GOT3 (cell line): ENCODE measurements at places on chromosomes 5 and 9.

- no peak for DNase-seq
Measured at GRCh38 chr5:31355337-31355736, 161.9 kb downstream of the CDH6 start.

DNA sequence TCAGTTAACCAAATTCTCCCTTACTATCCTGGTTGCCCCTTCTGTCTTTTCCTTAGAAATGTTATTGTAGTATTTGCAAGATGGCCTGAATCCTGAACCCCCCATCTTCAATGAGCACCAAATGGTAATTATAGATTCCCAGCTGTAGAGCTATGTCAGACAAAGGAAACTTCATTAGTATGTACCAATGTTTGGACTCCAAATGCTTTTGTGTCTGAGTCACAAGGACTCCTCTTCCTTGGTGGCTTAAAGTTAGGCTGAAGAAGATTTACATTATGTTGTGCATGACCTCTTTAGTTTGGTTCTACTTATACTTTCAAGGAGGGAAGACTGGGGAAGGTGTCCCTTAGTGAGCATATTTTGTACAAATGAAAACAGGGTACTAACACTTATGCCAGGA is 105.9 kb upstream of the CDKN2B start:
- no peak for DNase-seq

DNA sequence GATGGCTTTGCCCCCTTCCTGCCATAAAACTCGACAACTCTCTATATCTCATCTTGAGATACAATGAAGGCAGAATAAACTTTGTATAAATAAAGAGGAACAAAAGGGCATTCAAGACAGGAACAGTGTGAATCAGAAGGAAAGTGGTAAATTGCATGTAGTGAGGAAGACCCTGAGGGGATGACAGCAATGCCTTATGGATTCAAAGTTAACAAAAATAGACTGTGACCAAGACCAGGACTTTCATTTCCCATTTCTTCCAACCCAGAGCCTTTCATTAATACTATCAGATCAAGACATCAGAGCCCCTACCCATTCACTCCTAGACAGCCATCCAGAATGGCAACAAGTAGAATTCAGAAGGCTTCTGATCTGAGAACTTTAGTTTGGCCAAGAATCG is 46.4 kb upstream of the ZNF462 start:
- DNase-seq: no peak

DNA sequence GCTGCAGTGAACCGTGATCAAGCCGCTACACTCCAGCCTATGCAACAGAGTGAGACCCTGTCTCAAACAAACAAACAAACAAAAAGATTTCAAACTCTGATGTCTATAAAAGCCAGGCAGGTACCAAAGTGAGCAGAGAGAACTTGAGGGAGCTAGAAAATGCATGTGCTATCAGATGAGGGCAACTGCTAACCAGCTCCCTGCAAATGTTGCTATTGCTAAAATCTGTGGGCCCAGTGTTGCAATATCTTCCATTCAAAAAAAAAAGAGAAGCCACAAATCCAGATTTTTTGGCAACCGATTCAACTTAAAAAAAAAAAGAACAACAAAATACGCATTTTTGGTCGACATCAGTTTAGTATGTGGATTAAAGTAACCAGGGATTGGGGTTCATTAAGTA is 5.5 kb downstream of the UBE2D2 start:
- DNase-seq: no peak

- DNase-seq: no peak
Measured at GRCh38 chr9:123431581-123431980, 75.6 kb downstream of the CRB2 start.

- no peak for DNase-seq
Measured at GRCh38 chr9:104779334-104779733, 15.4 kb downstream of the NIPSNAP3B start.

DNA sequence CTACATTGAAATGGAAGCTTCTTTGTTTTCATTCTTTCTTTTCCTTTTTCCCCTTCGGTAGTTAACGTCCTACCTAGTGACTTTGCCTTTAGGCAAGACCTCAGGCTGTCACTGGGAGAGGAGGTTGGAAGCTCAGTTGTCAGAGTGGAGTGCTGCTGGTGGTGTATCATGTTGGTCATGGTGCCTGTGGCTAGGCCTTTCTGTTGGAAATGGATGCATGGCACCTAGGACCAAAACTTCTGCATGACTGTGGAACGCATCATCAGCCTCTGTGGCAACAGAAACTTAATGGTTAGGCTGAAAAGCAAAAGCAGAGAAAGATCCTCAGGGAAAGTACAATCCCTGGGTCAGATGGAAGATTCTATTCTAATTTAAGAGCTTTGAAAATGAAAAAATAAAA is 57.9 kb downstream of the OSTF1 start:
- no peak for DNase-seq

DNA sequence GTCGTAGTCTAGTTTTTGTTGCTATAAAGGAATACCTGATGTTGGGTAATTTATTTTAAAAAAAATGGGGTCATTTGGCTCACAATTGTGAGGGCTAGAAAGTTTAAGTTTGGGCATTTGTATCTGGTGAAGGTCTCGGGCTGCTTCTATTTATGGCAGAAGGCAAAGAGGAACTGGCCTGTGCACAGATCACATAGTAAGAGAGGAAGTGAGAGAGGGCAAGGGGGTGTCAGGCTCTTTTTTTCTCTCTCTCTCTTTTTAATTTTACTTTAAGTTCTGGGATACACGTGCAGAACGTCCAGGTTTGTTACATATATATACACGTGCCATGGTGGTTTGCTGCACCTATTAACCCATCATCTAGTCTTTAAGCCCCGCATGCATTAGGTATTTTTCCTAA is 453.3 kb downstream of the DIRAS2 start:
- DNase-seq: no peak

- no peak for DNase-seq
Measured at GRCh38 chr5:176817841-176818377, 7.5 kb downstream of the UNC5A start.

DNA sequence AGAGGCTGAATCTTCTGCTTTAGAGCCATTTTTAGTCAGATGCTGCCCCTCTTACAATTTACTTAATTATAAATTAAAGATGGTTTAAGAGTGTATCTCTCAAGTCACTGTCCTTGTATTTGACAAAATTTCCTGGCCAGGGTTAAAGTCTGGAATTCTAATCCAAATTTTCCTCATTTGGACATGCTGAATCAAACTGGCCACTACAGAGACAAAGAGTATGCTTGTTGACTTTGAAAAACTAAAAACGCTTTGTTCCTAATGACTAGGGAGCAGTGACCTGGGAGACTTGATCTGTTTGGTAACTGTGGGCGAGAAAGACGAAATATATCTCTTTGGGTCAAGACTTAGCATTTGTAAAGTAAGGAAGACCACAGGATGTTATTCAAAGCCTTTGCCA is 303.2 kb downstream of the ZSWIM6 start:
- no peak for DNase-seq

DNA sequence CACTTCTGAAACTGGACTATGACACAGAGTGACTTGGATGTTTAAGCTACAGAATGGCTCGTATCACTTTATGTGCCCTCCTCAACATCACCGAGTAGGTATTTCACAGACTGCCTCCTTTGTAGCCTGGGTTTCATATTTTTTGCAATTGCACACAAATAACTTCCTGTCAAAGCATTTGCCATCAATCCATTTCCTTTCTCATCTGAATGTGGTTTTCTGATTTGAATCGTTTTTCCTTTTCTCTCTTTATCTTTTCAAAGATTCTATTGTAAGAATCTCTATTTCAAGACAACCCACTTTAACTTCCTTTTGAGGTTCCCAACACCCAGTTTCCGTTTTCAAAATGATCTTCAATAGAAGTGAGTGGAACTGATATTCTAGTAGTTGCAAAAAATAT is 563.8 kb upstream of the ARRDC3 start:
- no peak for DNase-seq

- no peak for DNase-seq
Measured at GRCh38 chr9:37329576-37329975, 92.9 kb upstream of the GRHPR start.

DNA sequence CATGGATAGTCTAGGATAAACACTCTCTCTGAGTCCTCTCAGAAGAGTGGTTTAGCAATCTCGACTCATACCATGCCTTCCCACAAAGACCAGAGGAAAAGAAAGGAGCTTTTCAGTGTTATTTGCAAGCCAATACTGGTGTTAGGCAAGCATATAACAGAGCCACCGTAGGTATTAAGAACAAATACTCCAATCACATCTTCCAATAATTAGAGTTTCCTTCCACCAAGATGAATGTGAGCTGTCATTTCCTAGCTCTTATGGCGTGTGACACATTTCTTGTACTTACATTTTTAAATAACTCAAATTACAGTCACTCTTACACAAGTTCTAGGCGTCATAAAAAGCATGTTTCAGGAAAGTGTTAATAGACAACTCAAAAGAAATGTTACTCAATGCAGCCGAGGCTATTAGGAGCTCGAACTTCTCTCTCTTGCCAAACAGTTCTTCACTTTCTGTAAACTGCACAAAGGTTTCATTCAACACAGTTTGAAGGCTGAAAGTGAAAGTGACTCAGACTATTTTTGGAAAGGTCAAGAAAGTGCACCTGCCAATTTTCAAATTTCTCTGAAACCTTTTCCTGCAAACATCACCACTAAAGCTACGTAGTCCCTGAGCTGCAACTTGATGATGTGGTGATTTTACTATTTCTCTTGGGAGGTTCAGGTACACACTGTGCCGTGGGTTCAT is 153.8 kb downstream of the AUH start:
- DNase-seq: no peak

DNA sequence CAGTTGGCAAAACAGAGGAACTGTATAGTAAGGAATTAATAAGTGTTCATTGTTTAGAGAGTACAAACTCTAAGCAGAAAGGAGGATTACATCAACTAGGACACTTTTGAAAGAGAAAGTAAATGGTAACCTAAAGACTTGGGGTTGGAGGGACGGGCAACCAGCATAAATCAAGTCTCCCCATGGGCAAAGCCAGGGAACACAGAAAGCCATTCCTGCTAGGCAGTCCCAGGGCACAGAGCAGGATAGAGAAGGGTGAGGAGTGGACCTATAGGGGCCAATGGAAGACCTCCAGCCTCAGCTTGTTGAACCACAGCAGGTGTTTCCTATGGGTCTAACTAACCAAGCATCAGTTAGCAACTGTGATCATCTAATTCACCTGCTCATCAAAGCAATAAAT is 9.2 kb upstream of the ERAP1 start:
- no peak for DNase-seq

GRCh38 chr9:133334161-133334560 is 1.8 kb downstream of the SURF6 start:
- no peak for DNase-seq

DNA sequence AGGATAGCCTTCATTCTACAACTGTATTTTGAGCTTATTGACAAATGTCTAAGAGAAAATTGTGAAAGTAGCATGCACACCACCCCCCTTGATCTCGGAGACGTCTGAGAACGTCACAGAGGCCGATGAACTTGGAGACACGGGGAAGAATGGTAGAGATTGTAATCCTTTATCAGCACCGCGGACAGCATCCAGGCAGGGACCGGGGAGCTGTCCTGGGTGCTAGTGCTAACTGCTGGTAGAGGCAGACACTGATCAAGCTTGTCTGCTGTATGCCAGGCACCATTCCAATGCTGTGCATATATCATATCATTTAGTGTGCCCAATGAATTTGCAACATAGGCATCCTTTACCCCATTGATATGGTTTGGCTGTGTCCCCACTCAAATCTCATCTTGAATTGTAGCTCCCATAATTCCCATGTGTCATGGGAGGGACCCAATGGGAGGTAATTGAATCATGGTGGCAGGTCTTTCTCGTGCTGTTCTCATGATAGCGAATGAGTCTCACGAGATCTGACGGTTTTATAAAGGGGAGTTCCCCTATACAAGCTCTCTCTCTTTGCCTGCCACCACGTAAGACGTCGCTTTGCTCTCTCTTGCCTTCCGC is 98.8 kb downstream of the LHX2 start:
- DNase-seq: no peak

DNA sequence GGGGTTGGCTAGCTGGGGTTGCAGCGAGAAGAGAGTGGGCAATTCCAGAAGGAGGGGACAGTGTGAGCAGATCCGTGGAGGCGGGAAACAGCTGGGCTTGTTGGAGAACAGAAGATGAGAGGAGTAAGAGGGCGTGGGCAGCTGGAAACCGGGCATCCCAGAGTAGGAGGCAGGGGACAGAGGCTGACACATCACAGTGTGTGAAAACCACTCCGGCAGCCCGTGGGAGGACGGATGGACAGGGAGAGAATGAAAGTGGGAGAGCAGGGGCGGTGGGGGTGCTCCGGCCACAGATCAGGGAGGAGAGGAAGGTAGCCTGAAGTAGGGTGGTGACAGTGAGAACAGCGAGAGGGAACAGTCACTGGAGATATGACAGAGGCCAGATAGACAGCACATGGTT is 8.3 kb upstream of the PSMB7 start:
- no peak for DNase-seq

- DNase-seq: no peak
Measured at GRCh38 chr5:77282337-77283027, 72.0 kb downstream of the PDE8B start.

GRCh38 chr5:11790201-11790600 is 114.0 kb downstream of the CTNND2 start:
- DNase-seq: no peak

DNA sequence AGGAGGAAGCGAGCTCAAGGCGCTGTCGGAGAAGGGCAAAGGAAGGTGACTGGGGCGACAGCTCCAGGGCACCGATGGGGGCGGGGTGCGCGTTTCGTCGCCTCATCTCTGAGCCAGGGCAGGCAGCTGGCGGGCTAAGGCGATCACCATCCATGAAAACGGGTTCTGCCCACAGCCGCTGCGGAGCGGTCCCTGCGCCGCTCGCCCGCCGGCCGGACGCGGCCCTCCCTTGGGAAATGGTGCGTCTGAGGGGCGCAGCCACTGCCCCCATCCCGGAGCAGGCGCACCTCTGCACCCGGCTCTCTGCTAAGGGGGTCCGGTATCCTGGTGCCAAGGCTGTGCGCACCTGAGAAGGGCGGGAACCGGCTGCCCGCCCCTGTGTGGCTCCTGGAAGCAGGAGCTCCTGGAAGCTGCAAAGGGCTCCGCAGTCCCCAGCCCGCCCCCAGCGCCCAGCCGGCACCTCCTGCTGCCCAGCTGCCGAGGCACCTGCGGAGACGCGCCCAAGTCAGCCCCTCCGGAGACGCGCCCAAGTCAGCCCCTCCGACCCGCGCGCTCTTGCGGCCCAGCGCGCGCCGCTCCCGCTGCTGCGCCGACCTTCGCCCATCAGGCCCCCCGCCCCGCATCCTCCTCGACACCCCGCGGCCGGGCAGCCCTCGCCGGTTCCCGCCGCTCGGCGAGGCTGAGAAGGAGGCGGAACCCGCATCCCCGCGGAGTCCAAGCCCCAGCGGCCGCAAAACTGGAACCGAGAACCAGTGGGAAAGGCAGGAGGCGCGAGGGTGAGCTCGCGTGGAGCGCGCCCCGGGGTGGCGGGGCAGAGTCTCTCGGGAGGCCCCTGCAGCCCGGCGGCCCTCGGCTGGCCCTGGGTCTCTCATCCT is 757 bp downstream of the ANKRD34B start:
- no peak for DNase-seq

DNA sequence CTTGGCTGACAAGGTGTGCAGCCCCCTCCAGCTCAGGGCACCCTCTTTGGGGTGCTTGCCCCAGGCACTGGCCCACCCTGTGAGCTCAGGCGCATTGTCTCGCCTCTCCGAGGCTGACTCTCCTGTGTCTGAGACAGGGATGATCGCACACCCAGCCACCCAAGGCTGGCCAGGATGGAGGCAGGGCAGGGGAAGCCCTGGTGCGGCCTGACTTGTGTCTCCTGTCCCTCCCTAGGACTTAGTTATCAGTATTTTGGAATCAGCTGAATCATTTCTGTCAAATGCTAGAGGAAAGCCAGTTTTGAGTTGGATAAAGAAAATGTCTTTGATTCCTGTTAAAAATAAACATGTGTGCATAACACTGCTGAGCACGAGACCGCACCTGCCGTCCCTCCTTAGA is 2.5 kb upstream of the DBH start:
- no peak for DNase-seq

- no peak for DNase-seq
Measured at GRCh38 chr5:172444110-172444510, 10.2 kb downstream of the SH3PXD2B start.
